ENCODE measurements at places on chromosomes 1 and 21.

- no peak for DNase-seq
These were observed 263.9 kb upstream of the KAZN start for GRCh38 chr1:14334336-14335176.

- DNase-seq = no peak
These were observed 283.4 kb upstream of the ZRANB2 start for GRCh38 chr1:71364236-71364635.

DNA sequence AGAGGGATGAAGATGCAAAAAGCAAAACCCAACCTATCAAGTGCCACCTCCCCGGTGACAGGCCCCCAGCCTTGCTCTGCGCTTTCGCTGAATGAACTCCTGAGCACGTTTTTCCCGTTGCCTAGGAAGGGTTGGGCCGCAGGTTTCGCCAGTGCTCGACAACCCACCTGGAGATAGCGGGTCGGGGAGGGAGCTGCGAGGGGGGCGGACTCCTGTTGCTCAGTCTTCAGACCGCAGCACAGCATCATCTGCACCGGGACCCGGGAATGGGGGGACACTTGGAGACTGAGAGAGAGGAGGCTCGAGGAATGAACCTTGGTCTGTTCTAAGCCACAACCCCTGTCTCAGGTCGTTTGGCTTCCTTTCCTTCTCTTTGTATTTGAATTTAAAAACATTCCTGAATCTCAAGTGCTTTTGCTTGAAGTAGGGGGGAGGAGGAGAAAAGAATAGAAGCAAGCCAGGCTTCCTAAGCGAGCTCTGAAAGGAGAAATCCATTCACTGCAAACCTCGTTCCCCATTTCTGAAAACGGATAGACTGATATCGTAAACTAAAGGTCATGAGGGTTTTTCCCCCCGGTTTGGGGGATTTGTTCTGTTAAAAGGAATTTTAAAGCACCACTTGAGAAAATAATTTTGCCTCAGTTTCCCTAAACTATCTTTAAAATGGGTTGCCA is 1.2 kb downstream of the AK5 start:
- DNase-seq = no peak

DNA sequence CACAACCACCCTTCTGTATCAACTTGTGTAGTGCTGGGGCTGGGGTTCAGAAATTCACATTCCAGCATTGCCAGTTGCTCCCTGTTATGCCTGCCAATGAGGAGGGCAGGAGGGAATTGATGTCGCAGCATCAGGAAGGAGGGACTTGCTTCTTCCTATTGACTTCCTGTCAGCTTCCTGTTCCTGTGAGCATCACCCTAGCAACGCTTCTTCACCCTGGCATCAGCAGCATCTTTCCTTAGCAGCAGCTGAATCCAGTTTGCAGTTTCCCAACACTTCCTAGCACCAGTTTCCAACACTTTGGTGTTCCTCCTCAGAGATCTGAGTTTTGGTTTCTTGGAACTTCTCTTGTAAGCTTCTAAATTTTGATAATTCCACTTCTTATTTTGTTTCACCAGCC is 8.9 kb upstream of the TRIM62 start:
- DNase-seq = no peak

DNA sequence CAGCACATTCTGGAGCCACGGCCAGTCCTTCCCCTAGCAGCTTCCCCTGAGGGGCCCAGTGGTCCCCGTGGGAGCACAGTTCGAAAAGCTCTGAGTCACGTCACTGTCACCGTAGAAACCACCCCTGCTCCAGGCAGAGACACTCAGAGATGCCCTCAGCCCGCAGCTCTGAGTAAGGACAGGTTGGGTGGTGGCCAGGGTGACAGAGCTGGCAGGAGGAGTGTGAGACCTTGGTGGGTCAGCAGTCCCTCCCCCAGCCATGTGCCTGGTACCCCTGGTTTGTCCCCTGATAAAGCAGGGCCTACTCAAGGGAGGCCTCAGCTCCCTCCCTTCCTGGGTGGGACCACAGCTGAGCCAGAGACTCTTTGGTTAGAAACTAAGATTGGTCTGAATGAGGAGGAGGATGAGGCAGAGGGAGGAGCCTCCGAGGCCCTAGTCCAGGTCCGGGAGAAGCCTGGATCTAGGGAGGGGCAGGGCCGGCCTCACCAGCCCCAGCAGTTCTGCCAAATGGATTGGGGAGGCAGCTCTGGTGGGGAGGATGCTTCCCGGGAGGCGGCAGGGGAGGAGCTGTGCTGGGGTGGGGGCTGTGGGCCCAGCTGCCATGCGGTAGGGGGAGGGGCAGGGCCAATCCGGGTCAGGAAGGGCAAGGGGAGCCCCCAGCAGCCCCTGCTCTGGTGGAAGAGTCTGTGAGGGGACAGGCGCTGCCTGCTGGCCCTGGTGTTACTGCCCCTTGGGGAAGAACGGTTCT is 55.2 kb downstream of the SLC9A1 start:
- DNase-seq = no peak

All from hippocampal formation (tissue), 2 donors.